Body of pancreas (tissue), 4 donors: ENCODE measurements at places on chromosomes 3 and 15.

GRCh38 chr15:68427366-68427765, 4.6 kb downstream of the ITGA11 start:
- DNase-seq: no peak

- DNase-seq: no peak
These were observed 32.7 kb downstream of the PDIA5 start for GRCh38 chr3:123099331-123100192.

DNA sequence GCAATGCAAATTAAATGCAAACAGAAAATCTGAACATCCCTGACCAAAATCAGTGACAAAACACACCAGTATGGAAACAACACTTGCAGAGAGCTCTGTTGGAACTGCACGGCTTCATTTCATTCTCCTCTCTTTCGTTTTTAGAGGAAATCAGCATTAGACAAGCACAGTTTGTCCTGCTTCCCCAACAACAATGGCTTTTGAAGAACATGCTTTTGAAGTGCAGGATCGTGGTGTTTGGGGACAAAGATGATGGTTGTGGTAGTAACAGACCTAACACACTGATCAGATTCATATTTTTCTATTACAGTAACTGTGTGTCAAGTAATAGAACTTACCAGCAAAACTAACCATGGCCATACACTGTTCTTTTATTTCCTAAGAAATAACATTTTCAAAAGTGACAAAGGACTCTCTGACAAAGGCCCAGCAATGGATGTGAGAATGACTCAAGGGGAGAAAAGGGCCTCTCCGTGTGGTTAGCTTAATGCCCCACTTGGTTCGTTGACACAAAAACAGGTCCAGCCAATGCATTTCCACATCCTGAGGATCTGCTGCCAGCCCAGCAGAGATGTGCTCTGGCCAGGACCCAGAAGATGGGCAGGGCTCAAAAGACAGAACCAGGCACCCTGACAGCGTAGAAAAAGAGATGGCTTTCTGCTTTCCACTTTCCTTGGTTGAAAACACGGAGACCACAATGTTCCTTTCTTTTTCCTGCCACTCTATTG, 84.1 kb downstream of the CCNL1 start:
- no peak for DNase-seq

DNA sequence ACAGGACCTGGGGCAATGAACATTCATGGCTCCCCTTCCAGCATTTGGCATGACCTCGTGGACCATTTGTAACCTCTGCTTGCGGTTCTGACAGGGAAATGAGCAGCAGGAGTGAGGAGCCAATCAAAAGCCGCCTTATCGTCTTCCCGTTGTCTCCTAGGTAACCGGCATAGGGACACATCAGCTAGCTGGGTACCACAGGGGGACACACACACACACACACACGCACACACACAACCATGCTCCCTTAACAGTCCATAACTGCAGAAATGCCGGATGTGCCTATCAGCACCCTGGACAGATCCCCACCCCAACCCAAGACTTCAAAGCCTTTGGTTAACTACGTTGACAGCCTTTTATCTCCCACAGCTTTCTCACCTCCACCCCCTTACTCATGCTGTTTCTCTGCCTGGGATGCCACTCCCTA, 53.4 kb upstream of the CCDC174 start:
- no peak for DNase-seq

DNA sequence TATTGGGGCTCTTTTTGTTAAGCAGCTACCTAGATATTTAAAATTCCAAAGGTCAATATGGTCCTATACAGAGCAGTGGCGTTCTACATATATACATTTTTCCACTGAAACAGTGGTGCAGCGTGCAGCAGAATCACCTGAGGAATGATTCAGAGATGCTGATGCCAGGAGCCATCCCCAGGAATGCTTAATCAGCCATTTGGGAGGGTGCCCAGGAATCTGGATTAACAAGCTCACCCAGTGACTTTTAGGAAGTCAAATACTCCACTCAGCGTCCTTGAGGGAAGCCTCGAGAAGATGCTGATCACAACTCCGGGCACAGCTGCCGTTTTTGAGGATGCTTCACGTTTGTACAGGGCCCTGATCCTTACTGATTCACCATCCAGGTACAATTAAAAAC, 82.6 kb upstream of the ARHGEF3 start:
- no peak for DNase-seq

DNA sequence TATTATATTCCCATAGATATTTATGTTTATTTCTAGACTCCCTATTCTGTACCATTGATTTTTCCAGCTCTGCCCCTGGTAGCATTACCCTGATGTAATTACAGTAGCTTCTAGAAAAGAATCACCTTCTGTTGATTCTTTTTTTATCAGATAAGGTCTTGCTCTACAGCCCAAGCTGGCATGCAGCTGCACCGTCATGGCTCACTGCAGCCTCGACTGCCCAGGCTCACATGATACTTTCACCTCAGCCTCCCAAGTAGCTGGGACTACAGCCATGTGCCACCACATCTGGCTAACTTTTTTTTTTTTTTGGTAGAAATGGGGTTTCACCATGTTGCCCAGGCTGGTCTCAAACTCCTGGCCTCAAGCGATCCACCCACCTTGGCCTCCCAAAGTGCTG, 41.8 kb downstream of the SLC24A1 start:
- DNase-seq: no peak

- no peak for DNase-seq
These were observed 322.3 kb downstream of the GBE1 start for GRCh38 chr3:81439108-81439507.

DNA sequence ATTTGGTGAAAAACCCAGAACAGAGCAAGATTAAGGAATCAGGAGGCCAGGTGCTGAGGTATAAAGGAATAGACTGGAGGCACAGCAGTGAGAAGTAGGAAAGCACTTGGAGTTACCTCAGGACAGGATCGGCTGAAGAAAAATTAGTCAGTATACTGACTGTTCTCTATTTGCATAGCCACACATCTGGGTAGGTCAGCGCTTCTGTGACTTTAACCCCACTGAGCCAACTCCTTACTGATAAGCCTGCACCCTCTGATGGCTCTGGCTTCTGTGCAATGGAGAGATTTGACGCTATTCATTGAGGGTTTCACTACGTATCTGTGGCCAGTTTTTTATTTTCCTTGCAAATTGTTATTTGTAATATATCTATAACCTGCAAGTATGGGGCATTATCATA, 22.3 kb downstream of the MECOM start:
- DNase-seq: no peak

DNA sequence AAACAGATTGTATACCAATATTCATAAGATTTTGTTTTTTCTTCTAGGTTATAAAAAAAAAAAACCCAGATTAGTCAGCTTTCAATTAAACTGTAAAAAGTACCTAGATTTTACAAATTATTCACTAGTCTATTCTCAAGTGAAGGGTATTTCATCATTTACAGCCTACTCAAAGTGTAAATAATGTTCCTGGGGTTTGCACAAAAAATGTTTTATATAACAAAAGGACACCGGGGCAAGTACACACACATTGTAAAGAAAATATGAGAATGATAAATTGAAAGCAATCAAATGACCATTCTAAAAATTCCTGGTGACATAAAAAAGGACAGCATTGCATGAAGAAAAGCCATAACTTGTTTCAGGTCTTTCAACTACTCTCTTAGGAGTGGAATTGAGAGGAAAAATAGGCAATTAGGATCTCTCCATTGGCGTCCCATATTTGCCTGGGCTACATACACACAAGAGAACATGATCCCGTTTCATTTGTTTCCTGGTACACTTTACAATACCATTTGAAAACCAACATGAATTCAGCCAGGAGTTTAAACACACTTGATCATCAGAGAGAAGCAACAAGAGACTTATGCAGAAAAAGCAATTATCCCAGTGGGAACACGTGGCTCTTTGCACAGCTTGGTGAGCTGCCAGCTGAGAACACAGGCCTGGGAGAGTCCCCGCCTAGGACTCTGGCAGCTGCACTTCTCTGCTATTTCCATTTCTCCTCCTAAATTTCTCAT, 1039.2 kb downstream of the ROBO1 start:
- peak; percentile 36 for DNase-seq

- no peak for DNase-seq
These were observed 390.2 kb upstream of the SGO1 start for GRCh38 chr3:20576228-20576627.

DNA sequence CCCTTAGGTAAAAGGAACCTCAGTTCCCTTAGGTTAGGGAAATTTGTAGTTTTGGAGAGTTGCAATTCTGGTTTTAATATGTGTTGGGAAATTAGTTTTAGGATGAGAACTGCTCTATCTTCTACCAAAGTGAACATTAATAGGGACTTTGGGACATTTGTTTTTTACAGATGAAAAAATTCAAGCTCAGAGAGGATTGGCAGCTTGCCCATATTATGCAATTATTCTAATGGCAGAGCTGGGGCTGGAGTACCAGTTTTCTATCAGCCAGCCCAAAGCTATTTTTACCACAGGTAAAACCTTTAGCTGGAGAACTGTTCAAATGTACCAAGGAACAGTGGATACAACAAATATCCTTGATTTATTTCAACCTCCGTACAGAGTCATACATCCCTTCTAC, 127.0 kb downstream of the CPNE4 start:
- no peak for DNase-seq

- DNase-seq: no peak
These were observed 42.0 kb upstream of the SEC61A1 start for GRCh38 chr3:128009952-128010846.

DNA sequence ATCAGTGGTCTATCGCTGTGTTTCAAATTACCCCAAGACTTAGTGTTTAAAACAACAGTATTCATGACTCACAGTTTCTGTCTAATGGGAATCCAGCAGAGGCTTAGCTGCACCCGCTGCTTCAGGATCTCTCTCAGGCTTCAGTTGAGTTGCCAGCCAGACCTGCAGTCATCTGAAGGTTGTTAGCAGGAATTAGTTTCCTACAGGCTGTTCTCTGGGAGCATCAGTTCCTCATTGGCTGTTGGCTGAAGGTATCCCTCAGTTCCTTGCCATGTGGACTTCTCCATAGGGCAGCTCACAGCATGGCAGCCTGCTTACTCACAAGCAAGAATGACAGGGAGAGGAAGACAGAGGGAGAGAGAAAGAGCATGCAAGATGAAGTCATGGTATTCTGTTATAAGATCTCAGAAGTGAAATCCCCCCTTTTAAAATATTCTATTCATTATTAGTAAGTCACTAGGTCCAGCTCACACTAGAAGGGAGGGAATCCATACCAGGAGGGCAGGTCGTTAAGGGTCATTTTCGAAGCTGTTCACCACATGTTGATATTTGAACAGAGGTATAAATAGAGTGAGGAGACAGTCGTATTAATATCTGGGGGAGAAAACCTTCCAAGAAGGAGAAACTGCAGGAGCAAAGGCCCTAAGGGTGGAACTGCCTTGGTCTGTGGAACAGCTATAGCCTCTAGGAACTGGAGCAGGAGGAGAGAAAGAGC, 473.9 kb upstream of the PPP2R3A start:
- no peak for DNase-seq
